ENCODE measurements at places on chromosomes 7 and 10. TPM values are rescaled to one million over a fixed set of nuclear protein-coding genes. Genes with fewer than 3 reads are reported as not detected.
A peak's percentile ranks its signal among the peaks of the same experiment; 100 is the strongest.

The PRXL2A gene
- total RNA-seq = 58.3 TPM

GRCh38 chr10:125154529-125154928, 5.8 kb downstream of the CTBP2 start:
- H3K27me3 ChIP-seq = no peaks in the 10 kb centered on the region
- no peak for DNase-seq
- no peaks in the 10 kb centered on the region for H3K36me3 ChIP-seq
- peaks cover 31% of the 10 kb centered on the region for H3K4me1 ChIP-seq
- H3K4me3 ChIP-seq = peak overlapping the region; percentile 32

DNA sequence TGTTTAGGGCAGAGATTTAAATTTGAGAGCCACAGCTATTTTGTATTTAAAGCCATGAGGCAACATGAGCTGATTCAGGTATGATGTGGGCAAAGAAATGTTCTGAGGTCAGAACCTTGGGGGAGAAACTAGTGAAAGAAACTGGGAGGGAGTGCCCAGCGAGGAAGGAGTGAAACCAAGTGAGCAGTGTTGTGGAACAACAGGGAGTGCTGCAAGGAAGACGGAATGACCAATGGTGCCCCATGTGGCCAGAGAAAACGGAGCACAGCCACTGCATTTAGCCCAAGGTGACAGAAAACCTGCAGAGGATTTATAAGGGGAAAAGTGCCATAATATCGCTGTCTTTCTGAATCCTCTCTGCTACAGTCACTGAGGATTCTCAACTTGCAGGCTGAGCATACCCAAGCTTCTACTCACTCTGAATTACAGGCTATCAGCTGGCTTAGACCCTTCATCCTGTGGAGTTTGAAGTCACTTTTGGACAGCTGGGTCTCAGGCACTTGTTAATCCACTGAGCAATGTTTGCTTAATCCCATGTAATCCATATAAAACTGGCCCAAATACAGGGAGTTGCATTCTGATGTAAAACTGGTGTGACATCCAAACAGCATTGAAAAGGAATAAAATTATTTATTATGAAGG, 777.3 kb downstream of the CCSER2 start:
- peaks cover 5% of the 10 kb centered on the region for H3K4me1 ChIP-seq
- no peak overlapping the region for H3K4me3 ChIP-seq
- no peaks in the 10 kb centered on the region for H3K27me3 ChIP-seq
- peak; percentile 19 for DNase-seq
- no peak overlapping the region for H3K27ac ChIP-seq

DNA sequence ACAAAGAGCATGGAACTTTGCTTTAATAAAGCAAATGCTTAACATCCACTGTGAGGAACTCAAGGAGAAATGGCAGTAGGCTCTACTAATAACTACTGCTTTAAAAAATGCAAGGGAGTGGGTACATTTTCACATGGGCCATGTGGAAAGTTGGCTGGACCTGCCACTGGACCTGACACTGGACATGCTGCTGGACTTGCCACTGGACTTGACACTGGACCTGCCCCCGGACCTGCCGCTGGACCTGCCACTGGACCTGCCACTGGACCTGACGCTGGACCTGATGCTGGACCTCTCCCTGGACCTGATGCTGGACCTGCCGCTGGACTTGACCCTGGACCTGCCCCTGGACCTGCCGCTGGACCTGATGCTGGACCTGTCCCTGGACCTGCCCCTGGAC, 32.6 kb downstream of the DIP2C start:
- no peak overlapping the region for H3K27ac ChIP-seq
- no peak overlapping the region for H3K4me3 ChIP-seq
- H3K4me1 ChIP-seq = no peaks in the 10 kb centered on the region
- DNase-seq = no peak
- no peaks in the 10 kb centered on the region for H3K36me3 ChIP-seq
- no peaks in the 10 kb centered on the region for H3K27me3 ChIP-seq

DNA sequence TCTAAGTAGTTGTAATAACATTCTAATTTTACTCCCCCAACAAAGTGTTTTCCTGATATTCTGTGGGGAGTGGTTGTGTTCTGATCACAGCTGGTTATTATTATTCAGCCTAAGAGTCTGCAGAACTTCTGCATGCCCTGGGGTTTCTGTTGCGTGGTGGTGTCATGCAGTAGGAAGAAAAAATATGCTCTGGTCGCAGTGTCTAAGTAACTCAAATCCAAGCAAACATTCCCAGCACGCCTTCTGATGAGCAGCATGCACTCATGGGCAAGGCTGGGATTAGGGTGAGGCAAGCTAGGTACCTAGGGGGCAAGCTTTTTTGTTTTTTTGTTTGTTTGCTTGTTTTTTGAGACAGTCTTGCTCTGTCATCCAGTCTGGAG, 112.8 kb upstream of the KMT2E start:
- H3K4me1 ChIP-seq = no peaks in the 10 kb centered on the region
- H3K27ac ChIP-seq = no peak overlapping the region
- no peak overlapping the region for H3K4me3 ChIP-seq

- H3K27ac ChIP-seq = no peak overlapping the region
- peaks cover 3% of the 10 kb centered on the region for H3K4me1 ChIP-seq
- no peaks in the 10 kb centered on the region for H3K36me3 ChIP-seq
- no peak overlapping the region for H3K4me3 ChIP-seq
Observed at GRCh38 chr10:124621637-124622036, 122.5 kb downstream of the FAM53B start.

GRCh38 chr10:33638374-33638773, 303.9 kb upstream of the NRP1 start:
- no peaks in the 10 kb centered on the region for H3K4me1 ChIP-seq
- no peak overlapping the region for H3K4me3 ChIP-seq
- no peak for DNase-seq
- no peak overlapping the region for H3K27ac ChIP-seq

- no peaks in the 10 kb centered on the region for H3K27me3 ChIP-seq
- no peak overlapping the region for H3K4me3 ChIP-seq
- no peak overlapping the region for H3K27ac ChIP-seq
- H3K36me3 ChIP-seq = no peaks in the 10 kb centered on the region
Observed at GRCh38 chr10:84340187-84340586, 11.8 kb downstream of the CCSER2 start.

- no peaks in the 10 kb centered on the region for H3K27me3 ChIP-seq
- peaks cover 16% of the 10 kb centered on the region for H3K4me1 ChIP-seq
- DNase-seq = no peak
- peak overlapping the region; percentile 41 for H3K27ac ChIP-seq
- no peak overlapping the region for H3K4me3 ChIP-seq
- no peaks in the 10 kb centered on the region for H3K36me3 ChIP-seq
Observed at GRCh38 chr7:74429153-74429747, 24.5 kb upstream of the GTF2IRD1 start.

DNA sequence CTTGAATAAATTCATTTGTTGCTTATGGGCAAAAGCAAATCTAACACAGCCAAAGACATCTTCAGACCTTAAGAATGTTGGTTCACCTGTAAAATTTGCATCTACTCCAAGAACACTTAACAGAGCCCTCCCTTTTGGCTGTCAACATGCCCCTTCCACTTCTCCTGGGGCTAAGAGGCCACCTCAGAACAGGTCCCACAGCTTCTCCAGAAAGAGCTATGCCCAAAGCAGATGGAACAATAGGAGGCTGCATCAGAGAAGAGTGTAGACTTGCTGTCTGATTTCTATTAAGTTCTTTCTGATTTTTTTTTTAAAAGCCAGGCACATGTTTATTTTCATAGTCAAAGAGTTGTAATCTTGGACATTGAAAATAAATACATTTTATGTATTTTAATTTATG, 26.1 kb upstream of the TRIL start:
- no peaks in the 10 kb centered on the region for H3K27me3 ChIP-seq
- no peak overlapping the region for H3K27ac ChIP-seq
- peak overlapping the region; percentile 23 for H3K4me3 ChIP-seq

- peaks cover 5% of the 10 kb centered on the region for H3K36me3 ChIP-seq
- H3K27ac ChIP-seq = no peak overlapping the region
- DNase-seq = no peak
- H3K4me3 ChIP-seq = no peak overlapping the region
- H3K27me3 ChIP-seq = no peaks in the 10 kb centered on the region
Observed at GRCh38 chr10:73537709-73538108, 41.9 kb upstream of the PPP3CB start.

DNA sequence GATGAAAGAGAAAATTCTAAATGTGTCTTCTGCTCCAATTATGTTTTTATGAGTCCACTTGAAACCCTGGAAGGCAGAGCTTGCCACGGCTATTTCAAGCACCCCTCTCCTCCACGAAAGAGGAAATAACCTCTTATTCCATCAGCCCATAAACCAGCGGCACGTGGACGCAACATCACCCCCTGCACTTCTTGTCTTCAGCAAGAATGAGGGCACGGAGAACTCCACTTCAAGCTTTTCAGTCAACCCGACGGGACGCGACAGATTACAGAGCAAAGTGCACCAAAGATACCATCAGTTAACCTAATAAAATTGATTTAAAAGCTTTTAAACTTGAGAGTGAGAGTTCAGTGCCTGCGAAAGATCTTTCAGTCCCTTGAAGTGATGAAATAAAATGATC, 406.3 kb downstream of the GALNT17 start:
- H3K36me3 ChIP-seq = no peaks in the 10 kb centered on the region
- H3K4me1 ChIP-seq = no peaks in the 10 kb centered on the region
- no peak overlapping the region for H3K27ac ChIP-seq
- no peaks in the 10 kb centered on the region for H3K27me3 ChIP-seq

The SLC13A1 gene
- total RNA-seq = not detected

- DNase-seq = no peak
- no peaks in the 10 kb centered on the region for H3K4me1 ChIP-seq
- H3K27ac ChIP-seq = no peak overlapping the region
- H3K27me3 ChIP-seq = no peaks in the 10 kb centered on the region
Observed at GRCh38 chr7:122544463-122544862, 154.5 kb downstream of the RNF133 start.

GRCh38 chr7:140223515-140224221, 46.9 kb upstream of the KDM7A start:
- no peaks in the 10 kb centered on the region for H3K4me1 ChIP-seq
- no peak for DNase-seq
- H3K27me3 ChIP-seq = no peaks in the 10 kb centered on the region
- H3K27ac ChIP-seq = no peak overlapping the region
- H3K36me3 ChIP-seq = no peaks in the 10 kb centered on the region
- no peak overlapping the region for H3K4me3 ChIP-seq

DNA sequence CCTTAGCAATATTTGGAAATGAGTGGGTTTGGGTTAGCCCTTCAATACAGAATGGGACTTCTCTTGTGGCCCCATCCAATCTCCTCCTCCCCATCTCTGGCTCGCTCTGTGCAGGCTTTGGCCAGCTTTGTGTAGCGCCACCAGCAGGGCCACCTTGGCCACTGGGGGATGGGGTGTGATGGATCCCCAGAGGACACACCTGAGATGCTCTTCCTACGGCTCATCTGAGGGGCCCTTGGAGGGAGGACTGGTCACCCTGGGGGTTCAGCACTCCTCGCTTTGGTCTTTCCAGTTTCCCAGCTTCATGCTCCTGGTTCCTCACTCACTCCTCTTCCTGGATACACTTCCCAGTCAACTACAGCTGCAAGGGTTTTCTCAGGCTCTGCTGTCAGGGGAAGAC, 15.3 kb upstream of the C10orf90 start:
- H3K4me3 ChIP-seq = no peak overlapping the region
- H3K4me1 ChIP-seq = peaks cover 5% of the 10 kb centered on the region
- H3K27ac ChIP-seq = no peak overlapping the region

The TBXAS1 gene
- 1.1 TPM for total RNA-seq

GRCh38 chr10:70578371-70578947, 24.1 kb downstream of the PRF1 start:
- H3K36me3 ChIP-seq = no peaks in the 10 kb centered on the region
- H3K4me1 ChIP-seq = no peaks in the 10 kb centered on the region
- DNase-seq = no peak
- H3K27me3 ChIP-seq = no peaks in the 10 kb centered on the region

The ANKRD61 gene
- 0.42 TPM for total RNA-seq

GRCh38 chr10:17062493-17062892, 67.1 kb downstream of the CUBN start:
- no peak for DNase-seq
- H3K27me3 ChIP-seq = no peaks in the 10 kb centered on the region
- no peak overlapping the region for H3K4me3 ChIP-seq
- no peaks in the 10 kb centered on the region for H3K36me3 ChIP-seq

GRCh38 chr7:149621776-149622175, 124.2 kb upstream of the ZNF746 start:
- H3K4me3 ChIP-seq = no peak overlapping the region
- H3K4me1 ChIP-seq = no peaks in the 10 kb centered on the region
- peaks cover 38% of the 10 kb centered on the region for H3K36me3 ChIP-seq
- H3K27ac ChIP-seq = no peak overlapping the region
- H3K27me3 ChIP-seq = no peaks in the 10 kb centered on the region
- no peak for DNase-seq

DNA sequence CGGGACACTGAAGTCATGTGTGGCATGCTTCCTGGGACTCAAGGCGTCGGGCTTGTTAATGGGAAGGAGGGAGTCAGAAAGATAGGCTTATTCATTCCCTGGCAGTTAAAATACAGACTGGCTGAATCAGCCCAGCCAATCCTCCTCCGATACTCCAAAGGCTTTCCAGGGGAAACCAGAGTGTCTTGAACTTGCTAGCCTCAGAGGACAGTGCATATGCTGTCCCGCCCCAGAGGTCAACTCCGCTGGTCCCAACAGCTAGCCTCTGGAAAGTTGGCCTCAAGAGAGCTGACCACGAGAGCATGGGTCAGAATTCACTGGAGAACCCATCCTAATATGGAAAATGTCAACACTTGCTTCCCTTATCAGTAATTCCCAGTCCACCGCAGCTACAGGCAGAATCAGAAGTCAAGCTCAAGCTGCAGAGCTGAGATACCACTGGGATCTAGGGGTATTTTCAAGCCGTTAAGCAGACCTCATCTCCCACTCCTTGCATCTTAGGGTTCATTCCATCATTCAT, 43.0 kb downstream of the ELMO1 start:
- no peaks in the 10 kb centered on the region for H3K27me3 ChIP-seq
- no peak overlapping the region for H3K4me3 ChIP-seq
- no peak overlapping the region for H3K27ac ChIP-seq

DNA sequence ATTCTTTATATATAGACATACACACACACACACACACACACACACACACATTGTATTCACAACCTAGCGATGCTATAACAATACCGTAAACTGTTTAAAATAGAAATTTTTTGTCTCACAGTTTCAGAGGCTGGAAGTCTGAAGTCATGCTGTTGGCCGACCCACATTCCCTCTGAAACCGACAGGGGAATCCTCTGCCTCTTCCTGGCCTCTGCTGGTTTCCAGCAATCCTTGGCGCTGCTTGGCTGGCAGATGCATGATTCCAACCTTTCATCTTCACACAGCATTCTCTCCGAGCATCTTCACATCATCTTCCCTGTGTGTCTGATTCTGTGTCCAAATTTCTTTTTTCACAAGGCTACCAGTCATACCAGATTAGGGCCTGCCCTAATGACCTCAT, 94.8 kb downstream of the CCDC71L start:
- H3K27me3 ChIP-seq = no peaks in the 10 kb centered on the region
- no peak for DNase-seq
- H3K27ac ChIP-seq = no peak overlapping the region
- no peaks in the 10 kb centered on the region for H3K4me1 ChIP-seq

GRCh38 chr7:48402721-48403120, 231.5 kb downstream of the ABCA13 start:
- H3K27me3 ChIP-seq = no peaks in the 10 kb centered on the region
- no peak overlapping the region for H3K27ac ChIP-seq
- no peaks in the 10 kb centered on the region for H3K4me1 ChIP-seq
